ENCODE measurements at places on chromosomes 5 and 9. TPM values are rescaled to one million over a fixed set of nuclear protein-coding genes. Genes with fewer than 3 reads are reported as not detected.

CDH12 gene
- polyA plus RNA-seq, result not detected

CCDC69 gene
- polyA plus RNA-seq, result 244 TPM

GHR gene
- 8.1 TPM for polyA plus RNA-seq

ZNF658 gene
- 2.9 TPM for polyA plus RNA-seq

NIPAL4 gene
- polyA plus RNA-seq, result 0.16 TPM

KCNMB1 gene
- polyA plus RNA-seq, result 1.3 TPM

PLAC8L1 gene
- 0.23 TPM for polyA plus RNA-seq

EFNA5 gene
- 4.5 TPM for polyA plus RNA-seq

PCDHAC2 gene
- polyA plus RNA-seq, result 0.02 TPM

NR4A3 gene
- 57.4 TPM for polyA plus RNA-seq

ANKRD33B gene
- 1.3 TPM for polyA plus RNA-seq

SHOC1 gene
- polyA plus RNA-seq, result not detected

IL17B gene
- 1.4 TPM for polyA plus RNA-seq

HSPB3 gene
- polyA plus RNA-seq, result 644 TPM

SGTB gene
- 2.6 TPM for polyA plus RNA-seq

BSPRY gene
- 1.4 TPM for polyA plus RNA-seq

GCNT1 gene
- 0.91 TPM for polyA plus RNA-seq

SPATA31D4 gene
- polyA plus RNA-seq, result not detected

PIP5KL1 gene
- 0.29 TPM for polyA plus RNA-seq

KDM3B gene
- 22.8 TPM for polyA plus RNA-seq

C1QTNF3 gene
- polyA plus RNA-seq, result 4.3 TPM

SLC36A2 gene
- polyA plus RNA-seq, result 0.14 TPM

RLN2 gene
- 0.59 TPM for polyA plus RNA-seq

PCDHB11 gene
- polyA plus RNA-seq, result 0.48 TPM

DAB2IP gene
- 25.5 TPM for polyA plus RNA-seq

BASP1 gene
- 4.8 TPM for polyA plus RNA-seq

INVS gene
- polyA plus RNA-seq, result 3.0 TPM

SV2C gene
- polyA plus RNA-seq, result 0.02 TPM

WDR36 gene
- polyA plus RNA-seq, result 4.5 TPM

P4HA2 gene
- 51.9 TPM for polyA plus RNA-seq

CKMT2 gene
- polyA plus RNA-seq, result 1,778 TPM

All from right cardiac atrium (tissue), 5 donors.